ENCODE measurements at places on chromosomes 7 and 10.

- no peak for DNase-seq
Measured at GRCh38 chr10:129660569-129660968, 193.5 kb downstream of the MGMT start.

- no peak for DNase-seq
Measured at GRCh38 chr10:28910956-28911355, 233.6 kb downstream of the BAMBI start.

GRCh38 chr10:15262036-15262713, 93.7 kb upstream of the NMT2 start:
- DNase-seq, result no peak

DNA sequence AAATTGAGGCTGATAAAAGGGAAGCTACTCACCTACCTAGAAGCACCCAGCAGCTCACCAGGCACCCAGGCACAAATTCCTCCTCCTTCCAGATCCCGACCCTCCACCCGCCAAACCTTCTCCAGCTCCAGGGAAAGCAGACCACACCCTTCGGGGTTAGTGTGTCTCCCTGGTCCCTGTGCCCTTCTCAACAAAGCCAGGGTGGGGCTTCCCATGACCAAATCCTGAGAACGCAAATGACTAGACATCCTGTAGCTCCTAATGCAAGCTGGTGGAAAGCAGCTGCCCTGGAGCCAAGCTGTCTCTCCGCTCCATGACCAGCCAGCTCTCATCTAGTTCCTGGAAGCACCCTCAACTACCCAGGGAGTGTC, 4.4 kb downstream of the TBX20 start:
- peak; percentile 70 for DNase-seq

DNA sequence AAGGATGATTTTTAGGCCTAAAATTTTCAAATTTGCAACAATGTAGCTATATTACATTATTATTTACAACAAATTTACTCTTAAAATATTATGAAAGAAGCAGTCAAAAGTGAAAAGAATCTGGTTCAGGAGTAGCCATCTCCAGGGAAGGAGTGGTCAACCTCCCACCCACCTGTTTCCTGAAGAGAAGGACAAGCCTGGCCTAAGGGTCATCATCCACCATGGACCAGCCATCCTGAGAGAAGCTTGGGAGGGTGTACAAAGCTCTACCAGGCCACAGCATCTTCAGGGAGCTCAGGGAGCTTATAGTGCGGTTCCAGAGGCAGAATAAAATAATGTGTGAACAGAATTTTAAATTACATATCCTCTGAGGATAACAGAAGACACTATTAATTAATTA, 38.1 kb downstream of the COL1A2 start:
- DNase-seq, result no peak

Data from HT1080 (cell line).